ENCODE measurements at places on chromosomes 6 and 20.
A peak's percentile ranks its signal among the peaks of the same experiment; 100 is the strongest.

DNA sequence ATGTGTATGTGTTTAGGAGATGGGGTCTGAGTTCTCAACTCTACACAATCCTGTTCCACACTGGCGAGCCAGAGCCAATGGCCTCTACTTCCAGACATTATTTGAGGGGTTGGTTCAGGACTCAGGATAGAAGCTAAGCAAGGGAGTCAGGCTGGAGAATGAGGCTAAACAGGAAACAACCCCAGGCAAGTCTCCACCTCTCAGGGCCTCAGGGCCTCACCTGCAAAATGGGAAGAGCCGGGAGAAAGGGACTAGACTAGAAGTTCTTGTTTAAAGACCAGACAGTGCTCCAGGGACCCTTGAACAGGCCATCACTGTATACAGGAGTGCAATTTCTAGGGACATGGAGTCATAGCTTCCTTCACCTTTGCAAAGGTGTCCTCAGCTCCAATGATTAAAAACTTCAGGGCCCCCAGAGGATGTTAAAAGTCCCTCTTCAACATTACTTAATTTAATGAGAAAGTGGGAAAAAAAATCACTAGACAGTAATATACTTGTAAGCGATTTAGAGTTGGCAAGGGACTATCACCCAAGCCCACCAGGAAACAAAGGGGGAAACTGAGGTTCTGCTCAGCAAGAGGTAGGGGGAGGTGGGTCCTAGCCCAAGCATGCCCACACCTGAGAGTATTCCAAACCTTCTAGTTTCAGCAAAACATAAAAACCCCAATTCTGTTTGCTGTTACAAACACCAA lies 41.7 kb downstream of the ZMYND8 start:
- no peak for DNase-seq

DNA sequence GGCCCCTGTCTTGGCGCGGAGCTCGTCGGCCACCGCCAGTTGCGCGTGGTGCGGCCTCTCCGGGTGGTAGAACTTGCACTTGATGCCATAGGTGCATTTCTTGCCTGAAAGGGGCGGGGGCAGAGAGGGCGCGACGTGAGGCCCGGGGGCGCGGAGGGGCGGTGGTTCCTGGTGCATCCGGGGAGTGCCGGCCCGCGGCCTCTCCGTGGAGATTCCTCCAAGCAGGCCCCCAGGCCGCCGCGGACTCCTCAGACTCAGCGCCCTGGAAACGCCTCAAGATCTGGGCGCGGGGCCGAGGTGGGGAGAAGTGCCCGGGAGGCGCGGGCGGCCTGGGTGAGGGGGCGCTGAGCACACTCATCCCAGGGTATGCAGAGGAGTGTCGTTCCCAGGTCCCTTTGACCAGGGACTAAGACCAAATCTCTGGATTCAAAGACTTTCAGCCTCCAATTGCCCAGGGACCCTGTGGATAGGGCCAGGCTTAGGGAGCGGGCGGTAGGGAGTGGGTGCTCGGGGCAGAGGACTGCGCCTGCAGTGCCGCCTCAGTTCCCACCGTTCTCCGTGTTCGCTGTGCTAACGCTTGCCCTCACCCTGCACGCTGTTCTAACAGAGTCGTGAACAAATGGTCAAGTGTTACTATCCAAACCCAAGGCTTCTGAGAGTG lies 33.3 kb downstream of the ZC3H12D start:
- DNase-seq, result no peak

DNA sequence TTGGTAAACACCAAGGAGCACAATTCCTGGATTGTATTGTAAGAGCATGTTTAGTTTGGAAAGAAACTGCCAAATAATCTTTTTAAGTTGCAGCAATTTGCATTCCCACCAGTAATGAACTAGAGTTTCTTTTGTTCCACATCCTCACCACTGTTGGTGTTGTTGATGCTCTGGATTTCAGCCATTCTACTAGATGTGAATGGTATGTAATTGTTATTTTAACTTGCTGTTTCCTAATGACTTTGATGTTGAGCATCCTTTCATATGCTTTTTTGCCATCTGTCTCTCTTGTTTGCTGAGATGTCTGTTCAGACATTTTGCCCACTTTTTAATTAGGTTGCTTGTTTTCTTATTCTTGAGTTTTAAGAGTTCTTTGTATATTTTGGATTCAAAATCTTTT lies 1654.1 kb downstream of the GRIK2 start:
- DNase-seq, result no peak

DNA sequence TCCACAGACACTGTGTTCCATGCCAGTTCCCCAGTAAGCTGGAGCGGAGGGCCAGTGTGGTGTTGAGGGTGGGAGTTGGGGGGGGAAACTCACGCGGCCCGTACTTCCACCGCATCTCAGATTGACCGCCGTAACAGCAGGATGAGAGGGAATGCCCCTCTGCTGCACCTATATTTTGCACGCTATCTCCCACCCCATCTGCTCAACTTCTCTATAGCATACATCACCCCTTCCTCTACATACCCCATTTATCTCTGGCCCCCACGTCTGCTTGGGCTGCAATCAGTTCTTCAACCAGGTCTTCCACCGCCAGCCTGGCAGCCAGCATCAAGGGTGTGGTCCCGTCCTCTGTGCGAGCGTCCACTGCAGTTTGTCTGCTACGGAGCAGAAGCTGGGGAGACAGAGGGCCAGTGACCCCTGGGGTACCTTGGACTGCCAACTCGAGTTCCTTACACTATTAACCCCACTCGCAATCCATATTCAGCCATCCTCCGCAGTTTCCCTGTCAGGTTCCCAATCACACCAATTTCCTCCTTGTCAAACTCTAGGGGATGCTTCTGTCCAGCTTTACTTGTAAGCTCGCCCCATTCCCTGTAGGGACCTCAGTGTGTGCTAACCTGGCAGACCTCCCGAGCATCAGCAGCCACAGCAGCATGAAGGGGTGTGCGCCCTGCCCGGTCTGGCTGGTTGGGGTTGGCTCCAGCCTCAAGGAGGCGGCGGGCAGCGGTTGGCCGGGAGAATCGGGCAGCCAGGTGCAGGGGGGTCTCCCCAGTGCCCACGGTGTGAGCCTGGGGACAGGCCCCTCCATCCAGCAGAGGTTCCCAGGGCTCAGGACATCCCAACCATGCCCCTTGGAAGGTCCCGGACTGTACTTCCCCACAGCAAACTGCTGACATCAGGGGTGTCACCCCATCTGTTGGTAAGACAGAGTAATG lies 4.5 kb upstream of the GPSM3 start:
- DNase-seq, result no peak

- no peak for DNase-seq
Observed at GRCh38 chr20:21554376-21554890, 40.6 kb upstream of the NKX2-2 start.

DNA sequence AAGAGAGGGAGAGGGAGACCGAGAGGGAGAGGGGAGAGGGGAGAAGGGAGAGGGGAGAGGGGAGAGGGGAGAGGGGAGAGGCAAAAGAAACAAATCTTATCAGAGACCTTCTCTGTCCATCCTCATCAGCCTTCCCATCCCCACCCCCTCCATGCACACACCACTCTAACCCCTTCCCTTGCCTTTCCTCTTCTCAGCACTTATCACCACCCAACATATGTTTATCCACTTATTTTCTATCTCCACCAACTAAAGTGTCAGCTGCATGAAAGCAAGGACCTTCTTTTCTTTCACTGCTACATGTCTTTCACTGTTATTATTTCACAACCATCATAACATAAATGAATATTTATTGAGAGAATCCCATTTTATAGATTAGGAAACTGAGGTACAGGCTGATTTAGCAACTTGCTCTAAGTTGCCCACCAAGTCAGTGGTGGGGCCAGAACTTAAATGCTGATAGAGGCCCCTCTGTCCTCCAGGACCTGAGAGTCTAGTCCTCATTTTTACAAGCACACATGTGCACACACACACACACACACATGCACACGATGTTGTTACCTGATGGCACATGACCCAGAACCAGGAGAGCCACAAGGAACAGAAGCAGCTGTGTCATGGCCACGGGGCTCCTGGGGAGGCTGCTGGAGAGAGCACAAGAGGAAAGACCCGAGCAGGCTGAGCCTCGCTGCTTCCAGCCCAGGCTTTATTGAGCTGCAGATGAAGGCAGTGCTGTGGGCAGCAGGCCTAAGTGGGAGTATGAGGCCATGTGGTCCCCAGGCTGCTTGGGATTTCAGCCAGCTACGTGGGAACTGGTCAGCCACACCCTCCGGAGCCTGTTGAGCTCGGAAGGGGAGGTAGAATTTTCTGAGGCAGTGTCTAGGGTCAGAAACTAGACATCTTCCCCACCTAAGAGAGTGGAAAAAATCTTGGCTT lies 2.3 kb downstream of the DEFB124 start:
- no peak for DNase-seq

- DNase-seq, result no peak
Observed at GRCh38 chr20:13841206-13841605, 56.4 kb downstream of the NDUFAF5 start.

DNA sequence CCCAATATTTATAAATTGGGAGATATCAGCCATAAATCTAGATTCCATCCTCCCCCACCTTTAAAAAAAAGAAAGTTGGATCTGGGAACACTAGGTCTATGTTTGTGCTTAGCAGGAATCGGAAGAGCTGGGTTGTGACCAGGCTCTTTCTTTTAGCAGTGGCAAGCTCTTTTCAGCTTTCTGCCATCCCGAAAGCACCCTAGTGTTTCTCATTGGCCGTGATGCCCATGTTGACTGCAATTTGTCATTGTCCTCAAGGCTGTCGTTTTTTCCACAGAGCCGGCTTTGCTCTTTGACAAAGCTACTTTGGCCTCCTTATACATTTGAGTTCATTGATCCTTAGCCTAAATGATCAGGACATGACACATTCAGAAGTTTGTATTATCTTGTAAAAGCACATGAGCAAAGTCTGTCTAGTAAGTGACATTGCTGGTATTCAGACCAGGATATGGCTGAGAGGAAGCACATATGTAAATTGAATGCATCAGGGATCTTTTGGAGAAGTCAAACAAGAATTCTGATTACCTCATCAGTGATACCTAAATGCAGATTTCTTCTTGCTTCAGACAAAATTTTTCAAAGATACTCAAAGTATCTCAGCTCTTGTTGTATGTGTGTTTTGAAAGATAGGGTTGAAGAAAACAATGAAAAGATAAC lies 50.1 kb downstream of the CARMIL1 start:
- no peak for DNase-seq

DNA sequence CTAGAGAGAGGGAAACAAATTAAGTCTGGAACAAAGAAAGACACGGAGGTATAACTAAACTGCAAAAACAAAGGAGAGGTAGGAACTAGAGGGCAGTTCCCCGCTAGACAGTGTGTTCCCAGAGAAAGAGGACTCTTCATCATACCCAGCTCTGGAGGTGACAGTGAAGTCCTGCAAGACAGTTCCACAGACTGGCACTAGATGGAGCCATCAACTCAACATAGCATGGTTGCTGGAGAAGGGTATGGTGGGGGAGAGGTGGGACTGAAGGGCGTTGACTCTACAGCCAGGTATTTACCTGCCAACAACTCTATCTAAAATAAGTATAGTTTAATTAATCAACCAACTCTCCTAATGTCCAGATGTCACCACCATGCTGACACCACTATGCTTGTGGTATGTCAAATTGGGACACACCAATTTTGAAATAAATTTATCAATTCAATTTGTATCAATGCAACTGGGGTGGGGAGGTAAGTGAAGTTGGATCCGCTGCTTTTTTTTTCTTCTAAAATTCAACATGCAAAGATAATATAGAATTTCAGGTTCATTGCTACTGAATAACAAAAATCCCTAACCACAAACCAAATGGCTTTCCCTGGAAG lies 9.7 kb downstream of the BACH2 start:
- DNase-seq, result peak; percentile 18

GRCh38 chr20:577167-577791 lies 32.8 kb downstream of the TCF15 start:
- no peak for DNase-seq

- DNase-seq, result no peak
Observed at GRCh38 chr20:4153251-4153650, 137.9 kb upstream of the RNF24 start.

- no peak for DNase-seq
Observed at GRCh38 chr6:36793913-36794712, 45.1 kb downstream of the CPNE5 start.

- DNase-seq, result no peak
Observed at GRCh38 chr6:113857556-113858479, 673 bp downstream of the MARCKS start.

- no peak for DNase-seq
Observed at GRCh38 chr6:24053057-24053456, 73.0 kb upstream of the NRSN1 start.

DNA sequence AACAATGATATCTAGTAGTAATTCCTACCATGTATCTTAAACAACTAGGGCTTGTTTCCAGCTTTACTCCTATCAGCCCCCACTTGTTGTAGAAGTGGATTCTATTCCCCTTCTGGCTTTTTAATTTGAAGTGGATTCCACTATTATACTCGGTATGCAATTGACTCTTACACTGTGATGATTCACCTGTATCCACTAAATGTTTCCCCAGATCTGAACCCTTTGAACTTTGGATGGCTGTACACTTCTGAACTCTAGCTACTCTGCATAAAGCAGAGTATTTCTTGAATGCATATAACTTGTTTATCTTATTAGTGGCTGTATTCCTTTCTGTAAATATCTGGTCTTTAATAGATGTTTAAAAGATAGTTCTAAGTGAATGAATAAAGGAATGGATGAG lies 538.4 kb upstream of the NRSN1 start:
- no peak for DNase-seq

DNA sequence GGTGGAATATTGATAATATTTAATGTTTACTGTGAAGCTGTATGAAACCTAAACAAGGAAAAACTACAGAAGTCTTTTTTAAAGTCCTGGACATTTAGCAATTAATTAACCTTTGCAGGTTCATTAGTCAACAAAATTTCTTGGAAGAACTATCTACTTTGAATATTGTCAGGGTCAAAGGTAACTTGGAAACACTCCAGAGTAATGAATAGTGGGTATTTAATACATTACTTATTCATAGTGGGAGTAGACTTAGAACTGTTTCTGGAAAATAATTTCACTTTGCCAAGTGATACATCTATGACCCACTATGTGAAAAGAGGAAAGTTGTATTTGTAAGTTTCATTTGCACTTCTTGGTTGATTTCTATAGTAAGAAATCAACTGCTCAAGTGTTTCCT lies 319.1 kb downstream of the TFAP2B start:
- no peak for DNase-seq

DNA sequence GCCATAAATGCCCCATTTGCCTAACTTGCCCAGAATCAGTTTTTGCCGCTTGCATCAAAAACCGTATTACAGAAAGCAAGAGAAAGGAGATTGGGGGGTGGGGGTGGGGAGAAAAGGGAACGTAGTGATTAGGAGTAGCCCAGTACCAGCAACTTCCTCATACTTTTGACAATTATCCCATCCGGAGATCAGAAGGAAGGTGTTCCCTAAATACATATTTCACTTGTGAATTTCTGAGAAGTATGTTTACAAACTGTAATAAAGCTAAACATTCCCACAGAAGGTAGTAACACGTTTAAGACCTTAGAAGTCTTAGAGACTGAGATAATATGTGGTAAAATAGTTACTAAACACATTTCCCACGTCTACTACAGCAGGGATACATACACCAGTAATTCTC lies 14.5 kb downstream of the PREP start:
- no peak for DNase-seq

DNA sequence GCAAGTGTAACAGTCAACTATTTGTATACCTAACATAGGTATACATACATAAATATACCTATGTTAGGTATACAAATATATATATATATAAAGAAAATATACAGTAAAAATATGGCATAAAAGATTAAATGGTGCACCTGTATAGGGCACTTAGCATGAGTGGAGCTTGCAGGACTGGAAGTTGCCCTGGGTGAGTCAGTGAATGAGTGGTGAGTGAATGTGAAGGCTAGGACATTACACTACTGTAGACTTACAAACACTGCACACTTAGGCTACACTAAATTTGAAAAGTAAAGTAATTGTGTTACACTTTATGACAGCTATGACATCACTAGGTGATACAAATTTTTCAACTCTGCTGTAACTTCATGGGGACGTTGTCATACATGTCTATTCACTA lies 65.6 kb downstream of the CDC5L start:
- no peak for DNase-seq

Measured in T follicular helper cell (primary cell).